CD4-positive, alpha-beta T cell treated with Interleukin-4 for 4 hours (primary cell): ENCODE measurements at places on chromosomes 7 and 10.
A peak's percentile ranks its signal among the peaks of the same experiment; 100 is the strongest.

DNA sequence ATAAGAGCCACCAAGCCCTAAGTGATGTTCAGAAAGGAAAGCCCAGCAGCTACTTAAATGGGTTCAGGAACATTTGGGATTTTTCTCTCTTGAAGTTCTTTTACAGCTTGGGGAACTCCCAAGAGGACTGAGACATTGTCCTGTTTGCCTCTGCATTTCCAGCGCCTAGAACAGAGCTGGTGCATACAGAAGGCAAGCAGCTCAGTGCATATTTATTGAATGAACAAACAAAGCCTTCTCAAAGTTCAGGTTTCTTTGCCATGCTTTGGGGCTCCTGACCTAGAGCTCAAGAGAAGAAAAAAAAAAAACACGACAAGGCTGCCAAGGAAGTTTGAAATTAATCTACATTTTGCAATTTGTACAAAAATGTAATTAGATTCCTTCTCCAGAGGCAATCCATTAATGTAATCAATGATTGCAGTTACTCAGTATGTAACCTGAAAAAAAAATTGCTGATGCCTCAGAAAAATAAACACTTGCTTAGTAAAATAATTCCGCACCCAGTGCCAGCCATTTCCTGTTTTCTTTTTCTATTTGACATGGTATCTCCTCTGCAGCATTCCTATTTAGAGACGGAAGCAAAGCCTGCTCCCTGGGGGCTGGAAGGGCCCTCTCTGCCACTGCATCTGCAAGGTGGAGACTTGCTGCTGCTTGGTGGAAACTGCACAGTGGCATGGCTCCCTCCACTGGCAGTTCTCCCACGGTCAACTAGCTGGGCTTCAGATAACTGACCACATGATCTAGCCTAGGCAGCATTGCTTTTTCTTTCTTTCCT lies 157.3 kb downstream of the TMEM178B start:
- DNase-seq: no peak

DNA sequence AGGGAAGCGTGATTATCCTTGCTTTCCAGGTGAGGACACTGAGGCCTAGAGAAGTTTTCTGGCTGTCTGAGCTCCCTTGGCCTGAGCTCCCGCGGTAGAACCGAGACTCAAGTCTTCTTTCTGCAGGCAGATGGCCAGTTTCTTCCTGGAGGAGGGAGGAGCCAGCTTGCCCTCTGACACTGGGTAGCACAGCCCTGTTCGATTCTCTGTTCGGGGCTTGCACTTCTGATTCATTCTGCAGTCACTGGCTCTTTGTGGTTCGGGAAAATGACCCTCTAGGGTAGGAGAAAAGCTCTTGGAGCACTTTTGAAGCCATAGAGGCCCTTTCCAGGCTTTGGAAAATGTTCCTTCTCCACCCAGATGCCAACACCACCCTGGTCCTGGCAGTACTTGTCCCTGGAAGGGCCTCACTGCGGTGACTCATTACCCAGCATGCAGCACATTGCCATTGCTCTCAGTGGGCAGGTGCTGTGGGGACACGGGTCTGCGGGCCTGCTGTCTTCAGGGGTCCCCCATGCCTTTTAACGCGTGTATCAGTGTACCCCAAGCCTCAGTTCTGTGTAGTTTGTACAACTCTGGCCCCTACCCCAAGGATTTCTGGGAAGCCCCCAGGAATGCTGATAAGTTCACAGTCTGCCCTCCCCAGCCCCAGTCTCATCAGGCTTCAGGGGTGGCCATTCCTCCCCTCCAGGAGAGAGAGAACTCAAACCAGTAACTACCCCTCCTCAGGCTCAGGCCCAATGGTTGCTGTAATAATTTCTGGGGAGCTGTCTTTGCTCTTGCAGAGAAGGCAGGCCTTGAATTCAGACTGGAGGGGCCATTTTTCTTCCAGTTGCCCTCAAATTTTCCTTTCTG lies 11.9 kb downstream of the CHST3 start:
- no peak for DNase-seq

DNA sequence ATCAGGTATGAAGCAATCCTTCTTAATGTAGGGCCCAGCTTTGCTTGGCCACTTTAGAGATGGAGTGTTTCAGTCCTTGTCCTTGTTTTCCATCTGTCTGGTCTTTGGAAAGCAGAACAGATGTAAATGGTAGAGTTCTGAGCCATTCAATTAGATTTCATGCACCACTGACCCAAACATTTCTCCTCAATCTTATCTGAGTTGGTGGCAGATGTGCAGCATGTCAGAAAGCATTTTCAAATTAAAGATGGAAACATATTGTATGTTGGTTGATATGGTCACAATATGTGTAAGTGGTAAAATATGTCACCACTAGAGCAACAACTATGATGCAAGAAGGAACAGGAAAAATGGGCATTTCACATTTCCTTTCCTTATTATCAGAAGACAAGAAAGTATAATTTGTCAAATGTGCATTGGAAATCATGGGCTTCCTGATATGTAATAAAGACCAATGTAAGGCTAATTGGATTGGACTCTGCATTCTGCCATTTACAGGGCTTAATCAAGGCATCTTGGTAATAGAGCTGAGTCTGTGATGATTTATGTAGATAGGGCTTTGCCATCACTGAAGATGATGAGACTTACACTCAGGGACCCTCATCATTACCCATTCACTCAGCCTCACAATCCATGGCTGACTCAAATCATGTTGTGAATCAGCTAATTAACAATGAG lies 750.7 kb downstream of the NRG3 start:
- DNase-seq: no peak

DNA sequence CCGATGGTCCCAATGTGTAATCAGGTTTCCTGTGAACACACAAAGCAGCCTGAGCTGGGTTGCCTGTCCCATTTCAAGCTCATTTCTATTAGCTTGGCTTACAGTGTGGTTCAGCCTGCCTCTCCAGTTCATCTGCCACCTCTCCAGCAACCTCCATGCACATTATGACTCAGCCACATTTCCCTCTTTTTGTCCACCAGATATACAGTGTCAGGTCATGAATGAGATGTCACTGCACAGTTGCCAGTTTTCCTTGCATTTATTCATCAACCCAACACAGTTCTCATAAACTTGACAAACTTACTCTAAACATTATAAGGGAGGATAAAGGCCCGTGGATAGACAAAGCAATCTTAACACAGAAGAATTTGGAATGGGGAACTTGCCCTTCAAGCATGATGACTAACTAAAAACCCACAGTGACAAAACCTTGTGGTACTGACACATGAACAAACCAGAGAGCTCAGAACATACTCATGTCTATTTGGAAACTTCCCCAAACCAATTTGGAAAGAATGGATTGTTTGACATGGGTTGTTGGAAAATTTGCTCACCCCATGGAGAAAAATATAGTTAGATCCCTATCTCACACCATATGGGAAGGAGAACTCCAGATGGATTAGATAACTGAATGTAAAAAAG lies 2.5 kb upstream of the CFAP58 start:
- peak; percentile 39 for DNase-seq

DNA sequence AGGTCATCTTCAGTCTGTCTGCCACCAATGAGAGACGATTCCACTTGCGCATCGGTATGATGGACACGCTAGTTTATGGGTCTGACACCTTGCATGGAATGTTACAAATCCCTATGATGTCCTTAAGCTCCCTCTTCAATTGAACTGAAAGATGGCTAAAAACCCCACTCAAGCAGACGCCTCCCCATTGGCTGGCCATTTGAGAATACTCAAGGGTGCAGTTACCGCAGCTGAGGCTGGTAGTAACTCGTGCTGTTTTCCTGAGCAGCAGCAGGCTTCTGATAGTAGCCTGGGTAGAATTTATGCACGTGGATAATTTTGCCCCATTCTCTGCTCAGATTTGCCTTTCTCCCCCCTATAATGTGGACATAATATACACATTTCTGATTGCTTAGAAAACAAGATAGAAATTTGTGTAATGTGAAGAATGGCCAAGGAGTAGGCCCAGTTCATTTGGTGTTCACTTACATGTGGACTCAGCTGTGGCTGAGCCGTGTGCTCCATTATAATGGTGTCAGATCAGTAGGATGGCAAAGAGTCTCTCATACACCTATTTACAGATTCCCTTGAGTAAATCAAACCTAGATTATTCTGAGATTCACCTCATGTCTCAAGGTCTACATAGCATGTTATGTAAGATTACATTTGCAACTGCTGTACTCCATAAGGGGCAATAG lies 142.8 kb downstream of the HIBADH start:
- DNase-seq: no peak

GRCh38 chr10:22998091-22998490 lies 70.2 kb downstream of the ARMC3 start:
- no peak for DNase-seq

DNA sequence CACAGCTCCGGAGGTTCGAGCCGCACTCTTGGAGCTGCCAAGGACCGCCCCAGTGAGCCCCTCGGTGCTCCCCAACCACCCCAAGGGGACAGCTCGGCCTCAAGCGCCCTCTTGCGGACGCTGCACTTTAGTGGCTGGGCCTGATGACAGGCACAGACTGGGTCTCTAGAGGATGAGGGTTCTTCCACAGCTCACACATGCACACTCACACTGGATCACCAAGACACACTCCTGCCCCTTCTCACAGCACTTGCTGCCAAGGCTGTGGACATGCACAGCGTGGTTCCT lies 2.1 kb downstream of the RET start:
- DNase-seq: no peak

DNA sequence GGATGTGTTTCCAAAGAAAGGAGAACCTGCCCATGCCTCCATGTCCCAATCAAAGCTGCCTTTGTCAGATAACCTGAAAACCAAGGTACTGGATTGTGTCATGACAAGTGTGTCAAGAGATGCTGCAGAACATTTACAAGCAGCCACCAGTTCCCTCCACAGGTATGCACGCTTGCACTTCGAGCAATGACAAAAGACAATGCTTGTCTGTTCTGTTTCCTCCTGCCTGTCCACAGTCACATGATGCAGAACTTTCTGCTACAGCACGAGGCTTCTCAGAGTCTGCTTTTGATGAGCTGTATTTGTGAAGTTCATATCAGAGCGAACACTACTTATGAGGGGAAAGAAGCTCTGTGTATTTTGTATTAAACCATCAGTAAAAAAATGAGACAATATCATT lies 209.9 kb downstream of the GFRA1 start:
- no peak for DNase-seq

DNA sequence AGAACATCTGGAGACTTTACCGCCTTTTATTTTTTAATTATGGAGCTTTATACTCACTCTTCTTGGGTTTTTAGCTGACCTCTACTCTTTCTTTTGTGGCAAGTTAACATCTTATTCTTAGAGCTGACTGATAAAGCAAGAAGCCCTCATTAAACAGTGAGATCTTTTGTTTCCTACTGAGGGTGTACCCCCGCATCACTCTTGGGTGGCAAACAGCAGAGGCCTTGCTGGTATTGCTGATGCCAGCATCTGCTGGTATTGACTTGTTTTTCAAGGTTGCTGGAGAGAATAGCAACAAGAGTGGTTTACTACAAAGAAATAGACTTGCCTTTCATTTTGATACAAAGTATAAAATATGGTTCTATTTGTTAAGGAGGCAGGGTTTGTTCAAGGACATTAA lies 154.7 kb downstream of the ARID5B start:
- DNase-seq: no peak

- no peak for DNase-seq
Observed at GRCh38 chr10:49290607-49291006, 8.4 kb upstream of the C10orf71 start.

GRCh38 chr10:33674986-33675599 lies 340.6 kb upstream of the NRP1 start:
- DNase-seq: no peak

DNA sequence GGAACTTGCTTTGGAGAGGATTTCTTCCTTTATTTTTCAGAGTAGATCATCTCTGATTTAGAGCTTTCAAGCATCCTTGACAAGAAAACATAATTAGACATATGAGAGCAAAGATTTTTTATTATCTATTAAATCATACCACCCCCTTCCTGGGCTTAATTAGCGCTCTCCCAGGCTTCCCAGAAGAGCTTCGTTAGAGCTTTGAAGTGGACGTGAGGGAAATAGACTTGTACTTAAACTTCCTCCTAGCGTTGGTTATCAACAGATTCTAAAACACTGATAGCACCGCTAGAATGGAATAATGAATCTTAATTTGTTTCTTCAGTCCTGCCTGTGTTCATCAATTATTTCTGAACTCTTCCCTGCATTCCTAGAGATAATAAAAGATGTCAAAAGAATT lies 173.9 kb upstream of the STK17A start:
- DNase-seq: no peak

GRCh38 chr10:106863549-106863948 lies 301.0 kb downstream of the SORCS1 start:
- DNase-seq: no peak

GRCh38 chr10:25245165-25245564 lies 70.4 kb downstream of the GPR158 start:
- DNase-seq: no peak

DNA sequence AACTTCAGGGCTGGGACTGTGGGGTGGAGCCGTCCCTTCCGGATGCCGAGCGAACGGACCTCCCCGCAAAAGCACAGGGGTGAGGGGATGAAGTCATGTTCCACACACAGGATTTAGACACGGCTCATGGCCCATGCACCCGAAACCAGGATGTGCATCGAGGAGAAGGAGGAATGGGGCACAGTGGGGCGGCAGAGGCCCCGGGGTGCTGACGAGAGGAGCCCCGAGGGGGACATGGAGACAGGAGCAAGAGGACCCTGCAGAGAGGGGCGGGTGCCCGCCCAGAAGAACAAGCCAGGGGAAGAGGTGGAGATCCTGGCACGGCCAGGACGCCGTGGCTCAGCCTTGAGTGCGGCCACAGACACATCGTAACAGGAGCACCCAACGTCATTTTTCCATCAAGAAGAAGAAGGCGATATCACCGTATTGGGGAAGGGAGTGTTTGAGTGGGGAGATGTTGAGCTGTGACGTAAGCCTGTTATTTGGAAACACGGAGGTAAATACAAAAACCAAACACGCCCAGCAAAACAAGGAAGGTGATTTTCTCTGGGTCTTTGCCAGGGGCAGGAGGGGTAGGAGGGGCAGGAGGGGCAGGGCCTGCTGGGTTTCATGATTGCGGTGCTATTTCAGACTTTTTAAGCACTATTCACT lies 25.3 kb upstream of the FOXL3 start:
- no peak for DNase-seq

- no peak for DNase-seq
Observed at GRCh38 chr10:46293832-46294640, 7.2 kb downstream of the ANTXRL start.

DNA sequence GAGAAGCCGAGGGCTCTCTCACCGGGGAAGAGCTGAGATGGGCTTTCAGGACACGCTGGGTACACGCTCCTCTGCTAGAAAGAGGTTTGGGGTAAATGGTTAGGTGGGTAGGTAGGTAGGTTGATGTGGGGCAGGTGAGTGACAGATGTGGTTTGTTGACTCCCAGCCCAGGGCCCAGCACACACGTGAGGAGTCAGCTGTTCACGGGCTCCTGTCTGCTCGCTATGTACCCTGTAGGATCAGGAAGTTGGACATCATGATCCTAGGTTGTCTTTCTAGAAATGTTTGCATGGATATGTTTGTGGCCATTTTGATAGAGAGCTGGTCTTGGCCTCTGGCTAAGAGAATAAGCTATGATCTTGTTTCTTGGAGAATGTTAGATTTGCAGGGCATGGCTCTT lies 109.0 kb downstream of the TACC2 start:
- DNase-seq: no peak

- no peak for DNase-seq
Observed at GRCh38 chr7:101560856-101561255, 68.2 kb downstream of the MYL10 start.
